ENCODE measurements at places on chromosomes 3 and 15.

DNA sequence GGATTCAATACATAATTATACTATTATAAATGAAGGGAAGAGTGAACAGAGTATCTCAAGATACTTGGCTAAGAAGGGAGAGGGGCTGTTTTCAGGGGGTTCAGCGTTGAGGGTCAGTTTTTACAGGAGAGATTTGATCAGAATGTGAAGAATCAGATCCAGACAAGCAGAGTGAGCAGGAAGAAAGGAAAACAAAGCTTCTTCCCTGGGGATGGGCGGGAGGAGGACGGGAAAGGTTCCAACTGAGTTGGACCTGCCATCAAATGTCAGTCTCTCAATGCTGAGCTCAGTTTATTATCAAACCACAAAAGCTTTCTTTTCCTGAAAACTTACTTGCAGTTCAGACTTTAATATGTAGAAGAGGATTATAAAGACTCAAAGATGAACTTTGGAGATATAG is 6.0 kb upstream of the MELTF start:
- no peak for DNase-seq

DNA sequence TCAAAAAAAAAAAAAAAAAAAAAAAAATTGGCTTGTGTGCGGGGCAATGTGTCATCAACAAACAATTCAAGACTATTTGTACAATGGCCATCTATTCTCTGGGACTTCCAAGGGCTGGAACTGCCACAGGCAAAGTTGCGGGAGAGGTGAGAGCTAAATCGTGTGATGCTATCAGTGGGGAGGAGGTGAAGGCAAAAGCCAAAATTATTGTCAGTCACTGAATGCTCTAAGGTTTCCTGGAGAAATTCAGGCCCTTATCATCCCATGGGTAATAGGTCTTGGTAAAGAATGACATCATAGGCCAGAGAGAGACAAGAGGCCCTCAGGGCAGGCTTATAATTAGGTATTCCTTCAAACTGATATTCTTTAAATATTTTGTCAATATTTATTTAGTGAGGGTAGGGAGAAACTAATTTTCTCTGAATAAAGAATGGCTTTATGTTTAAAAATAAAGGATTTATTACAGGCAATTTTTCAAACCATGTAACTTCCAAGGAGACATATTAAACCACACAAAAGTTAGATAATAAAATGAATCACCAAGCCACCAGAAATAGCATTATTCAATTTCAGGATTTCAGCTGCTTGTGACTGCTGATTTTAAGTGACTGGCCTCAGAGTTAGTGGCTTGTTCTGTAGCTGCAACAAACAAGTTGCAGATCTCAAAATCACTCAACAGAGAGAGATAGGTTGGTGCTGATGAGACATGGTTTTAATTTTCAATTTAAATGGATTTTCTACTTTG is 226.3 kb upstream of the MRPL3 start:
- no peak for DNase-seq

GRCh38 chr3:42799376-42799775 is 4.9 kb downstream of the HIGD1A start:
- no peak for DNase-seq

DNA sequence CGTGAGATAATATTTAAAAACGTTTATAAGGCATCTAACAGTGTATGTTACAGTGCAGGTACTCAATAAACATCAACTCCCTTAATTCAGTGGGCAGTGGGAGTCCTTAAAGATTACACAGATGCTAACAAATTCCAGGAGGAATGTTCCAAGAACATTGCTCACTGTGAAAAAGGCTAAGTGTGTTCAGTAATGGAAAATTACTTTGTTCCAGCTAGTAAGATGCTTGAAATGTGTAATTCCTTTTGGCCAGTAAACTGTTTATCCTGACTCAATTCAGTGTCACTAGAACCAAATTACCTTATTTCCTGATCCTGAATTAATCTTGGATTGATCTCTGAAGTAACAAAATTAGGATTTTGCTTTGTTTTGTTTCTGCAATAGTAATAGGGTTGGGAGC is 54.2 kb upstream of the SEMA6D start:
- no peak for DNase-seq

- no peak for DNase-seq
Measured at GRCh38 chr3:11539218-11539617, 104.5 kb downstream of the VGLL4 start.
